ENCODE measurements at places on chromosomes 4 and X. TPM values are rescaled to one million over a fixed set of nuclear protein-coding genes. Genes with fewer than 3 reads are reported as not detected.
A peak's percentile ranks its signal among the peaks of the same experiment; 100 is the strongest.

Gene MED14
- total RNA-seq = 37.9 TPM

Gene RS1
- not detected for total RNA-seq

Gene MAGEA10
- total RNA-seq = not detected

Gene SNCA
- 1.4 TPM for total RNA-seq

Gene KLHL13
- total RNA-seq = not detected

Gene CABS1
- total RNA-seq = not detected

Gene SLITRK2
- total RNA-seq = not detected

GRCh38 chr4:149294601-149295000 lies 521.0 kb downstream of the IQCM start:
- no peak for DNase-seq

DNA sequence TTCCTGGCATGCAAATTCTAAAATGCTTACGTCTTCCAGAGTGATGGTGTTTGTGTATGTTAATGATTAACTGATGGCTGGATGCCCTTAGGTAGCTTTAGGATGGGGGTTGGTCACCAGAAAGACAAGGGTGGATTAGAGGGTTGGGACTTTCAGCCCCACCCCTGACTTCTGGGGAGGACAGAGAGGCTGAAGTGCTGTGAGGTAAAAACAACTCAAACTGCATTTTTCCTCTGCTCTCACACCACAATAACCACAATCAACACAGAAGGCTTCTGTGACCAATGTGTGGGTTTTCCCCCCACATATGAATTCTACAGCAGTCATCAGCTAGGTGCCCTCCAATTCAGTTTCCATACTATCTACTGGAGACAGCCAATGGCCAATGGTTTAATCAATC lies 18.7 kb upstream of the DDIT4L start:
- DNase-seq = no peak

GRCh38 chr4:25863347-25863784 lies 578 bp upstream of the SEL1L3 start:
- DNase-seq = no peak

GRCh38 chr4:169200361-169201030 lies 70.3 kb downstream of the SH3RF1 start:
- DNase-seq = no peak

GRCh38 chrX:108224218-108224617 lies 132.6 kb downstream of the ATG4A start:
- DNase-seq = no peak

GRCh38 chrX:119288890-119289393 lies 52.9 kb downstream of the PGRMC1 start:
- DNase-seq = no peak

DNA sequence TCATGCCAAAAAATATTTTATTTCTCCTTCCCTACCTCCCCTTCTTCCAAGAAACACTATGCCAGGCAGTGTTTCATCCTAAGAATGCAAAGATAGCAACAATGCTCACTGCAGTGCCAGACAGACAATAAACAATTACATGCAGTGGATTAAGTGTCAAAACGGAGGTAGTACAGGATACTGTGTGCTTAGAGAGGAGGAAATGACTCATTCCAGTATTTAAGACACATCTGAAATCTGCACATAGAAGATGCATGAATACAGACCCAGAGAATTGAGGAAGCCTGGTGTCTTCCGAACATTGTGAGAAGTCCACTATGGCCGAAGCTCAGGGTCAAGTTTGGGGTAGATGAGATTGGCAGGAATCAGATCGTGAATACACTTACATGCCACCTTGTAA lies 326.4 kb downstream of the PPP3CA start:
- peak; percentile 47 for DNase-seq

- no peak for DNase-seq
These were observed 6.3 kb downstream of the STX18 start for GRCh38 chr4:4535590-4535989.

- no peak for DNase-seq
These were observed 14.6 kb downstream of the SMIM20 start for GRCh38 chr4:25928379-25929297.

DNA sequence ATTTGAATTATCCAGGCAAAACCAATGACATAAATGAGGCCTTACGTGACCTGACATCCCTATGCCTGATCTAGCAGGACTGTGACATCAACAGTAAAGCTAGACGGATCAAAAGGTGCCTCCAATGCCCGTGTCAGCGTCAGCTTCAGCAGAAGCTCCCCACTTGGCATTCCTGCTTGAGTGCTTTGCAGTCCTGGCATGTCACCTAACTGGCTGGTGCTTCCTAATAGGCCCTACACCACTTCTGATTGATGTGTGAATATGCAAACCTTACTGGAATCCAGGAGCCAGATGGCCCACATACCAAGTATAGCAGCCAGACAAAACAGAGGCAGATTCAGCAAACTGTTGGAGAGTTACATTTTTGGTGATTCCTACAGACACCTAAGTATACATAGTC lies 224.2 kb downstream of the DMD start:
- DNase-seq = no peak

DNA sequence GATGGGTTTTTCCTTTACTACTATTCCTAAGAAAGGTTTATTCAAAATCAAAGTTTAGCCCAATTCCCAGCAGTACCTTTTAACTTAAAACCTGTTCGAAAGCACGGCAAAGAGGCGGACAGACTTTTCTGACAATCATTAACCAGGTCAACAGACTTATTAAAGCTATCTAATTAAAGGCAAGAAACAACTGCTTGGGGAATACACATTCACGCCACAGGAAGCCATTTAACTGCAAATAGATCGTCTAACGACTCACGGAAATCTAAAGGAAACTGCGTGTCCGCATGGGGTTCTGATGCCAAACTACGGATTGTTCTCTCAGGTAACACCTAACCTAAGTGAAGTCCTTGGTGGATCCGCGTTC lies 663 bp upstream of the USP53 start:
- no peak for DNase-seq

- no peak for DNase-seq
These were observed 56.6 kb upstream of the RBM47 start for GRCh38 chr4:40686081-40686913.

- no peak for DNase-seq
These were observed 1.2 kb downstream of the GEMIN8 start for GRCh38 chrX:14028473-14028872.

DNA sequence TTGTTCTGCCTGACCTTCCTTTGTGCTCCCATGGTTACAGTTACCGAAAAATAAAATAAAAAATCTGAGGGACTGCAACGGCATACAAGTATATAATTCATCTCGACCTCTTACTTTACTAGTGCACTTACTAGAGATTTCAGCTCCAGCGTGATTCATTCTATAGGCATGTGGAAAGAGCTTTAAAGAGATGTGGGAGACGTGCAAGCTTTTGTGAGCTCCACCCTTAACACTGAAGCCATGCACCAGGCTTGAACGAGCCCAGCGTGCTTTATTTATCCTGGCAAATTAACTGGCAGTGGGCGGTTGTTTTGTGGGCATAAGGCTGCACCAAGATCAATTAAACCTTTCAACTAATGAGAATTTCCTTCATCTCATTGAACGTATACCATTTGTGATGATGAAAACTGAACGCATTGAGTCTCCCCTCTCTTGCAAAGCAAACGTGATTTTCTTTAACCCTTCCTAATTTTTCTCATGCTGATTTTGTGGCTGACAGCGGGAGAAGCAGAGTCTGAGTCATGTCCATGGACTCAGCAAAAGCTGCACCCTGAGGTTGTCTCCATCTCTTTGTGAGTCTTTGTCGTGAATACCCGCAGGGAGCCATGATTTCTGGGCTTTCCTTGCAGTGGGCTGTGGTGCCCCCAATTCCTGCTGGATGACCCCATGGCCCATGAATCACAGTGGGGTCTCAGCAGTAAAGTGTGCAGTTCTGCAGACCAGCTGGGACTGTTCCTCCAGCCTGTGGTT lies 60.1 kb downstream of the MXRA5 start:
- DNase-seq = no peak

GRCh38 chrX:107678957-107679740 lies 50.8 kb downstream of the PRPS1 start:
- DNase-seq = peak; percentile 86

DNA sequence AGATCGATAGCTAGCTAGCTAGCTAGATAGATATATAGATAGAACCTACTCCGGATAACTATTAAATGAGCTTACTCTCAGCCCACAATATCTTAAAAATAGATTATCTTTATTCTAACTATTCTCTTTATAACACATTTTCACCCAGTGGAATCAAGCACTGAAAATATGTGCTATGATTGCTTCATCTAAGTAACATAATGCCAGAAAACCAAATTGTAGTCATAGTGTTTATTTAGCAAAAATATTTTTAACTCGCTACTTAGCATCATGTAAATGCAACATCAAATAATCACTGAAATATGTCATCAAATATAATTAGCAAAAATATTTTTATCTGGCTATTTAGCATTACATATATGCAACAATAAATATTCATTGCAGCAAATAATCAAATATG lies 1.5 kb downstream of the TMEM156 start:
- no peak for DNase-seq

All from CD4-positive, alpha-beta memory T cell (primary cell).